ENCODE measurements at places on chromosomes 3 and 15.

DNA sequence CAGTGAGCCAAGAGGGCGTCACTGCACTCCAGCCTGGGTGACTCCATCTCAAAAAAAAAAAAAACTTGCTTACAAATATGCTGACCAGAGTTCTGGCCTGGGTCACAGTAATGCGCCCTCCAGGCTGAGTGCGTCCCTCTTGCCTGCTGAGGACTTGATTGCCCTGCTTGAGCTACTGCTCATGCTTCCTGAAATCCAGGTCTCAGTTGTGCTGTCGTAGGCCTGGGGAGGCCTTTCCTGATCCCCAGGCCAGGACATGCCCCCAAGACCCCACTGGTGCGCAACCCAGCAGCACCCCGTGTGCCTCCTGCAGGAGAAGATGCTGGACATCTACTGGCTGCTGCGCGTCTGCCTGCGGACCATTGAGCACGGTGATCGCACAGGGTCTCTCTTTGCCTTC is 7.3 kb downstream of the AMIGO3 start:
- no peak for DNase-seq

- no peak for DNase-seq
These were observed 12.4 kb downstream of the BMF start for GRCh38 chr15:40096094-40096891.

DNA sequence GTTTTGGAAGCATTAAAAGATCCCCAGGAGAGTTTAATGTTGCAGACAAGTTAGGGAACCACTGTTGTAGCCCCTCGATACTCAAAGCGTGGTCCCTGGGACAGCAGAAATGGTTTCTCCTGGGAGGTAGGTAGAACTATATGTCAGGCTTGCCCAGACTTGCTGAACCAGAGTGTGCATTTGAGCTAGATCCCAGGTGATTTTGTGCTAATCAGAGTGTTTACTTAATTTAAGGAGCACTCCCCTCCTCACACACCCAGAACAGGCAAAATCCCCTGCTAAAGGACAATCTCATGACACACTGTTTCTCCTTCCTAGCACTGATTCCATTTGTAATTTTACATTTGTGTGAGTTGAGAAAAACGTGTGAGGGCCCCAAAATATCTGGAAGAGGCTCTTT is 24.3 kb downstream of the LMCD1 start:
- no peak for DNase-seq

GRCh38 chr3:38283810-38284755 is 2.0 kb downstream of the SLC22A14 start:
- DNase-seq: no peak

DNA sequence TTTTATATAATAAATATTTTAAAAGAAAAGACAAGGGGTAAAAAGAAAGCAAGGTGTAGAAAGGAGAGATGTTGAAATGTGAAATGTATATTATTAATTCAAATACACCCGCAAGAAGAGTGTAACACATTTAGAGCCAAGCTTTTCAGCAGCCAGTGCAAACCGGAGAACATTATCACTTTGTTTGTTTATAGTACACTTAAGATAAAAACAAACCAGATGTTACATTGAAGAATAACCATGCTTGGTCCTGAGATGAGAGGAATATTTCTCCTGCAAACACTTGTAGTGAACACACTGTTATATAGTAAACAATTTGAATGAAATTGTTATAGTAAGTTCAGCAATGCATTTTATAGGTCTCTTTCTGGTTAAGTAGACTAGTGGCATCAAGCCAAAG is 1441.5 kb downstream of the OTOL1 start:
- no peak for DNase-seq

DNA sequence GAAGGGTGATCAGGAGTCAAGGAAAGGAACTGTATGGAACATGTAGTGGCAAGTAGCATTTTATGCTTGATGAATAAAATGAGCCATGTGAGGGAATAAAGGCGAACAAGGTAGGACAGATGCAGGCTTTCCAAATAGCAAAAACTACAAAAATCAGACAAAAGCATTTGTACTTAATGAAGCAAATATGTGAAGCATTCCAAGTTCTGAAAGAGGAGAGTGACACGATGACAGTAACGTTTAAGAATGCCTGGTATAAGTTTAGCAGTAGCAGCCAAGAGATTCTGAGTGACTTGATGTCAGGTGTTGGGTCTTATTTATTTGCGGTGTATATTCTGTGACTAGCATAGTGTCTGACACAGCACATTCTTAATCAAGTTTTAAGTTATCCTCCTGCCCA is 408.2 kb upstream of the RASGRP1 start:
- no peak for DNase-seq

DNA sequence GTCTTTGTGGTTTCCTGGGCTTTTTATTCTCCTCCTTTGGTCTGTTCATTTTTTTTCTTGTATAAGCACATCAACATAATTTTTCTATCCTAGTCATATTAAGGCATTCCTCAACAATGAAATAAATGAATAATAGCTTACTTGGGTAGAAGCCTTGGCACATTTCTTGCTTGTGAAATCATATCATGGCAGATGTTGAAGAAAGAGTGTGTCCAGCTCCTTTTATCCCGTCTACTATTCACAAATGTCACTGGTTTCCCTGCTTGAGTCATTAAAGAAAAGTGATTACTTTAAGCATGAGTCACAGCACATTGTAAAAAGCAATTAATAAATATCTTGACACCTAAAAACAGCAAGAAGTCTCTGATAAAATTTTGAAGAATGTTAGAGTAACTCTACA is 42.1 kb downstream of the MINAR1 start:
- no peak for DNase-seq

GRCh38 chr3:169150920-169151319 is 512.6 kb downstream of the MECOM start:
- DNase-seq: no peak

DNA sequence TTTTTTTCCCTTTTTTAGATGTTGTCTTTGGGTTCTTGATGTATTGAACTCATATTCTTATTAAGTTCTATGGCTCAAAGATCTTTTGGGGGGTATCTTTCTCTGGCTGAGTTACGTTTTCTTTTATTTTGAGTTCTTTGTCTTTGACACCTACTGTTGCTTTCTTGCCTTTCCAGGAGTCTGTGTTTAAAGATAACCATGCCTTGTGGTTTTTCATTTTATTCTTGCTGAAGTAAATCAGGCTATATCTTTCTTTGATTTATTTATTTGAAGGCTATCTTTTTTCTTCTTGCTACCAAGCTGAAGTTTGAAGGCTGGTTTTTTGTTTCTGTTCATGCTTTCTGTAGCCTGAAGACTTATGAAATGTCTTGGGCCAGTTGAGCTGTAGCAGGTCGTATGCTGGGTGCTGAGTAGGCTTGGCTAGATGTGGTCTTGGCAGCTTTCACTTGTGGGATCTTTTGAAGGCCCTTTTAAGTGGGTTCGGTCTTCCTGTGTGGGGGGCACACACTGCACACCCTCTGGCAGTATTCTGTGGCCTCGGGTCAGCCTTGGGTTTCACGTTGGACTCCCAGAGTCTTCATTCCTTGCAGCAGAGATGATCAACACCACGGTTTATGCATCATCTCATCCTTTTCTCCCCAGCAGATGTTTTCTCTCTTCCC is 17.5 kb downstream of the SLCO3A1 start:
- DNase-seq: no peak

DNA sequence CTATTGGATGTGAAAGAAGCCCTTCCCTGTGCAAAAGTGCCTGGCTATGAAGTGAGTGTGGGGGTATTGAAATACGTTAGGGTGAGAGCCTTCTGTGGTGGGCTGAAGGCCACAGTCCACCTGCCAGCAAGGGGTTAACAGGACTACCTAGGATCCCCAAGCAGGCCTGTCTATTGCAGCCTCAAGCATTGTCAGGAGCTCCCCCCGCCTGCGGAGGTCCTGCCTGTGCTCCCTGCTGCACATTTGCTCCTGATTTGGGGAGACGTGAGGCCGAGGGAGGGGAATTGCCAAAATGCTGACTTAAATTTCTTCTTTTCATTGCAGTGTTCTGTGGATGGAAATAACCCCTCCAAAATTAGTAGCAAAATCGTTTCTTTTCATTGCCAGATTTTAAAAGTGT is 56.2 kb downstream of the GABRG3 start:
- no peak for DNase-seq

- no peak for DNase-seq
These were observed 695.2 kb downstream of the TUSC7 start for GRCh38 chr3:117404730-117405129.

- DNase-seq: no peak
These were observed 262.1 kb downstream of the NAALADL2 start for GRCh38 chr3:175121225-175121624.

- no peak for DNase-seq
These were observed 1.2 kb downstream of the BNC1 start for GRCh38 chr15:83283138-83283812.

GRCh38 chr3:75294124-75294523 is 370.0 kb upstream of the FRG2C start:
- DNase-seq: no peak

DNA sequence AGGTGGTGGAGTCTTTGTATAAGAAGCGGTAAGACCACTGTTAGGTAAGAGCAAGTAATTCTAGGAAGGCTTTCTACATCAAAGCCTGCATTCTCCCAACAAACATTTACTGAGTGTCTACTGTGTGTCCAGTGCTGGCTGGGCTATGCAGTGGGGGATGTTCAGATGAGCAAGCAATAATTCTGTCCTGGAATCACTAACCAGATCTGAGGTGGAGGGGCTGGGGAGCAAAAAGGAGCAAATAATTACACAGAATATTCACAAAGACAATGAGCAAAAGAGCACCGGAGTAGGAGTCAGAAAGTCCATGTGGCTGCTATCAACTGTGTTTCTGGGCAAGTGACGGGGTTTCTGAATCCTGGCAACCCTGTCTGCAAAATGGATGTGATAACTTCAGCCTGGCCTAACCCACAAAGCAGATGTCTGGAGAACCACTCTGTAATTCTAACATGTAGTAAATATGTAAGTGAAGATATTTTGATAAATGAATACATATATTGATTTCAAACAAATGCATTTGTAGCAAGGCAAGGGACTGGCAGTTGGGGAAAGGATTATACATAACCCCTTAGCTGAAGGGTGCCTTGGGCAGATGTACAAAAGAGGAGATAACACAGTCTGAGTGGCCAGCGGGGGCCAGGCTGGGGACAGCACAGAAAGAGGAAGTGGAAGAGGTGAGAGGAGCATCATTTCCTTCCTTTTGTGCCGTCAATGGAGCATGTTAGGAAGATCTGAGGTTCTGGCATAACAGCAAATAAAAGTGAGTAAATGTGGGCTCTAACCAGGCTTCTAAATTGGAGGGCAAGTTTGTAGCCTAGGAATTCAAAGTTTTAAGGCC is 28.8 kb downstream of the CYP8B1 start:
- DNase-seq: no peak

DNA sequence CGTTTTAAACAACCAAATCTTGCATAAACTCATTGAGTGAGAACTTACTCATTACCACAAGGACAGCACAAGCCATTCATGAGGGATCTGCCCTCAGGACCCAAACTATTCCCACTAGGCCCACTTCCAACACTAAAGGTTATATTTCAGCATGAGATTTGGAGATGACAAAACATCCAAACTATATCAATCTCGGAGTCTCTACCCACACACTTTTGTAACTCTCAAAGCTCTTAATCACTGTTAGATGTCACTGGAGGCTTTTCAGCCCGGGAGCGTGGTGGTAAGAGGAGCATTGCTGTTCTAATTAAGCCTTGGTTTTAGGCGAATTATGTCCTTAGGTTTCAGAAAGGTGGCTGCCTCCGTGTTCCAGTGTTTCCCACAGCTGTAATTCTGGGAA is 86.3 kb downstream of the CNTN6 start:
- no peak for DNase-seq

GRCh38 chr3:76310089-76310488 is 524.7 kb upstream of the ZNF717 start:
- DNase-seq: no peak

DNA sequence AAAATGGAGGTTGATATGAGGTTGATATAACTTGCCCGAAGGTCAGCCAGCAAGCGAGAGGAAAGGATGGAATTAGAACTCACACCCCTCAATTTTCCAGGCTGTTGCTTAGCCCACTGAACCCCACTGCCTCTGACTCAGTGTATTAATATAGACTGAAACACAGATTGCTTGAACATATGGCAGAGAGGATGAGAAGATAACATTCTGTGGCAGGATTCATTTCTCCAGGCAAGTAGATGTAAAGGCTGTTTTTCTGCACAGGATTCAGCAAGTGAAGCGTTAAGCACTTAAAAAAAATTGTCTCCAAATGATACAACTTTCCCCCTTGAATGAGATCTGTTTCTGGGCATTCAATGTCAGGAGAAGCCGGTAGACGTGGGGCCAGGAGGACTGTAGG is 335.2 kb downstream of the GAP43 start:
- no peak for DNase-seq

DNA sequence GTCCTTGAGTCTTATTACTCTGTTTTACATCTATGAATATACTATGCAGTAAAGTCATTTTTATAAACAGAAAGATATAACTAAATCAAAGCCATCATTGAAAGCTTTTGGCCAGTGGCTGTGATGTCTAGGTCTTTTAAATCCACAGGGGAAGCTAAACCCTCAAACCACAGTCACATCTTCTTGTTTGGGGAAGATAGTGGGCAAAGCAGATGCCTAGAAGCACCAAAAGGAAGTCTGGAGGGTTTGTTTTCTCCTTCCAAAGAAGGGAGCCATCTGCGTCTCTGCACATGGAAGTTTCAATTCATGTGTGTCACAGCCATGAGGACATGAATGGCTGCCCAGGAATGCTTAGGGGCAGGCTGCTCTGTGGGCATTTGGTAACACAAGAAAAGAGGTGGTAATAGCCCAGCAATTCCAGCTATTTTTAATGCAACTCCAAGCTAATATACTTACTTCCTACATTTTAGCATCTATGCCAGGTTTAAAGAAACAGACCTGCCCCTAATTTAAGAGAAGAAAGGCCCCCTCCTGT is 322.2 kb downstream of the SLC9A9 start:
- no peak for DNase-seq

- no peak for DNase-seq
These were observed 23.1 kb upstream of the GPR171 start for GRCh38 chr3:151226088-151226563.

DNA sequence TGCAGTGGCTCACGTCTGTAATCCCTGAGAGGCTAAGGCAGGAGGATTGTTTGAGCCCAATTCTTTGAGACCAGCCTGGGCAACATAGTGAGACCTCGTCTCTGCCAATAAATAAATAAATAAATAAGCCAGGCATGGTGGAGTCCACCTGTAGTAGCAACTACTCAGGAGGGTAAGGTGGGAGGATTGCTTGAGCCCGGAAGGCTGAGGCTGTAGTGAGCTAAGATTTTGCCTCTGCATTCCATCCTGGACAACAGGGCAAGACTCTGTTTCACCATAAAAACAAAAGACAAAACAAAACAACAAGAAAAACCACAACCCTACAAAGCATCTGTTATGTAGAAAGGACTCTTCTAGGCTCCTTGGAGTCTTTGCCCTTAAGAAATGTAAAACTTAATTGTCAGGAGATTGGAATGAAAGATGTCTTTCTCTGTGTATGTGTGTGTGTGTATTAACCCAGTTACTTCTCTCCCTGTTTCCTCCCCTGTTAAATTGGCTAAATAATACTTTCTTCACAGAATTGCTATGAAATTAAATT is 9.5 kb downstream of the NECTIN3 start:
- DNase-seq: no peak

GRCh38 chr3:142943870-142944269 is 19.6 kb downstream of the PAQR9 start:
- no peak for DNase-seq

- no peak for DNase-seq
These were observed 52.3 kb downstream of the WNT5A start for GRCh38 chr3:55434789-55435188.

Measured in activated naive CD4-positive, alpha-beta T cell (primary cell).